ENCODE measurements at places on chromosomes 12 and 14.

DNA sequence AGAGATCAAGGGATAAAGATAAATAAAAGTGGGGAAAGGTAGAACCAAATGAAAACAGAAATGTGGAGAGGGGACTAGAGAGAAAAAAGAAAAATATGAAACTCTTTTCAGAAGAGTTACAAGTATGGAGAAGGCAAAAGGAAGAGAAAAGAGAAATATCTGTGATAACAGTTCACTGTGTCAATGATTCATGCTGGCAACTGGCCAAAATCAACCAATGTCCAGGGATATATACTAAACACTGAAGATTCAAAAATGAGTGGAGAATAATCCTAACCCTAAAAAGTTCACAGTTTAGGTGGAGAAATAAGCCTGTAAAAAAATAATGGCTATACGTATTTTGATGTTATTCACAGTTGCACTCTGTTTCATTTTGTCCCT lies 372.3 kb upstream of the KITLG start:
- no peak for DNase-seq

GRCh38 chr12:100953217-100953616 lies 158.6 kb downstream of the ANO4 start:
- no peak for DNase-seq

DNA sequence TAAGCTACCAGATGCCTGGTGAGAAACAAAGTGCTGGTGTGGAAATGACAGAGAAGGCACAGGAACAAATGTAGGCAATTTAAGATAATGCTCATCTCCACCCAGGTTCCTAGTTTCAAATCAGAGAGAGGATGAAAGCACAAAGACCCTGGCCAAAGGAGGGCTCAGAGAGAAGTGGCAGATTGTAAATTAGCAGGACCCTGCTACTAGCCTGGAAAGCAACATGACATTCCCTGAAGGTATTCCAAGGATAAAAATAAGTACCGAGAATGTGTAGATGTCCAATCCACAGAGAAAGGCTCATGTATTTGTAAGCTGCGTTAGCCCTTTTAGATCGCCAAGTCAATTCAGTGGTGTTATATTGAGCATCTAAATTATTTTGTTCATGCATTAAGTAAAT lies 324.0 kb downstream of the TMEM117 start:
- no peak for DNase-seq

GRCh38 chr12:94977766-94978468 lies 25.6 kb downstream of the NDUFA12 start:
- DNase-seq = no peak

DNA sequence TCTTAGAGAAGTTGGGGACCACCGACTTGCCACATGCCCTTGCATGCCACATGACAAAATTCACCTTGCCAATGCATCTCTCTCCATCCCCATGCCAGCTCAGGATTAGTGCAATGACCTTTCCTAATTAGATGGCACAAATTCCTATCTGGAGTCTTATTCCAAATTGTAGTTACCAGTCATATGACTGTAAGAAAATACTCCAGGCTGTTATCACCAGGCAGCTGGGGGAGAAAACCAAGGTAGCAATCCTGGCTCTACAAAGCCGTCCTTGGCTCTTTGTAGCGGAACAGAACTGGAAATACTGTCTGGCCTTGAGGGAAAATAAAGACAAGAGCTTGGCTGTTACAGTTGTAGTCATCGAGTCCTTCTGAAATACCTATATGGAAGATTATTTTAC lies 208.5 kb upstream of the DIO2 start:
- no peak for DNase-seq

DNA sequence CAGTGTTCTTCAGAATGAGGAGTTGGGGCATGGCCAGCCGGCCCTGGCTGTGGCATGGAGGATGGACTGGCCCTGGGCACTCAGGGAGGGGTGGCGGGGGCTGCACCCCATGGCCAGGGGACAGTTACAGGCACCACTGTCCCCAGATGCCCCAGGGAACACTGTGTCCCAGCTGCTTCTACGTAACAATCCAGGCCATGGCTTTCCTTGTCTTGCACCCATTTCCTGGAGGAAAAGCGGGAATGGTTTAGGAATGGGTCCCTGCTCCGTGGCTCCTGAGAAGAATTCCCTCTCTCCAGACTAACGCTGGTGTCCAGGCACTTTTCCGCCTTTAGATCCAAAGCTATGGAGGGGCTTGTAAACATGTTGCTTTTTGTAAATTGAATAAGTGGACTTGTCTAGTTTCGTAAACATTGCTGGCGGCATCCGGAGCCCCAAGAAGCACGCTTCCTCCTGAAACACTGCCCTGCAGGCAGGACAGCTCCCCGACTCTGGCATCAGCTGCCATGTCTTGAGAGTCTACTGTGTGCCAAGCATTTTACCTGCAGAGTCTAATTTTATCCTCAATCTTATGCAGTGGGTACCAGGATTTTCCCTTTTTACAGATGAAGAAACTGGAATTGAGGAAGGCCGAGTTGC lies 238.3 kb downstream of the SLC41A2 start:
- no peak for DNase-seq

- DNase-seq = peak; percentile 21
These were observed 184.8 kb downstream of the SLC16A7 start for GRCh38 chr12:59780605-59781135.

GRCh38 chr14:58167057-58167456 lies 15.0 kb upstream of the ARMH4 start:
- peak; percentile 5 for DNase-seq

GRCh38 chr12:19085090-19085489 lies 44.4 kb upstream of the PLEKHA5 start:
- DNase-seq = no peak

GRCh38 chr12:119665164-119665929 lies 2.6 kb upstream of the PRKAB1 start:
- DNase-seq = no peak

DNA sequence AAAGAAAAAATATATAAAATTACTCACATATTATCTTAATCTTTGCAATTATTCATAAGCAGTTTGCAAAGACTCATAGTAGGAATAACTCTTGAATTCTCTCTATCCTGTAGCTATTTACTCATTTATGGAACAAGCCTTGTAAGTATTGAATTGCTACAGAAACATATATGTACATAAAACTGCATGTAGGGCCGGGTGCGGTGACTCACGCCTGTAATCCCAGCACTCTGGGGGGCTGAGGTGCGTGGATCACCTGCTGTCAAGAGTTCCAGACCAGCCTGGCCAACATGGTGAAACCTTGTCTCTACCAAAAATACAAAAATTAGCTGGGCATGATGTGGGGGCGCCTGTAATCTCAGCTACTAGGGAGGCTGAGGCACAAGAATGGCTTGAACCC lies 286.2 kb downstream of the PPFIA2 start:
- DNase-seq = no peak

- no peak for DNase-seq
These were observed 1272.6 kb downstream of the AACS start for GRCh38 chr12:126337556-126338441.

DNA sequence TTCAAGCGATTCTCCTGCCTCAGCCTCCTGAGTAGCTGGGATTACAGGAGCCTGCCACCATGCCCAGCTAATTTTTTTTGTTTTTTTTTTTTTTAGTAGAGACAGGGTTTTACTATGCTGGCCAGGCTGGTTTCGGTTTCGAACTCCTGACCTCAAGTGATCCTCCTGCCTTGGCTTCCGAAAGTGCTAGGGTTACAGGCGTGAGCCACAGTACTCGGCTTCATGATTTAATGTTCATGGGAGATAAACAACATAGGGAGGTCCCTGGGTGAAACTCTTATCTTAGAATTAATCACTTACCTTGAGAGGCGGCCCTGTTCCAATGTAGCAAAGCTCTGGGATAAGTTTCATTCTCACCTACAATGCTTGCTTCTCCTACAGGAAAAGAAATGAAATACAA lies 48.3 kb downstream of the SEL1L start:
- DNase-seq = no peak

DNA sequence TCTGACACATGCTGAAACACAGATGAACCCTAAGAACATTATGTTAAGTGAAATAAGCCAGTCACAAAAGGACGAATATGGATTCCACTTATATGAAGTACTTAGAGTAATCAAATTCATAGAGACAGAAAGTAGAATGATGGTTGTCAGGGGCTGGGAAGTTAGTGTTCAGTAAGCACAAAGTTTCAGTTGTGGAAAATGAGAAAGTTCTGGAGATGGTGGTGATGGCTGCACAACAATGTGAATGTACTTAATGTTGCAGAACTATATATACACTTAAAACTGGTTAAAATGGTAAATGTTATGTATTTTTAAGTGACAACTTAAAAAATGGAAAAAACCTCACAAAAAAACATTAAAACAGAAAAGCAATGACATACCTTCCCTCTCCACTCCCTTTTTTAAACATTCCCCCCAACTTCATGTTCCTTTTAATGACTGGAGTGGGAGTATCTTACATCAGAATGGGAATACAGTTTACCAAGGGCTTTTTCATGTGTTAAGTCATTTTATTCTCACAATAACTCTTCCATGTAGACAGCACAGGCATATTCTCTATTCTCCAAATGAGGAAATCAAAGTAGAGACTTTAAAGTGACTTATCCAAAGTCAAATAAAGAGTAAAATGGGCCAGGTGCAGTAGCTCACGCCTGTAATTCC lies 24.0 kb downstream of the BTBD7 start:
- DNase-seq = no peak

DNA sequence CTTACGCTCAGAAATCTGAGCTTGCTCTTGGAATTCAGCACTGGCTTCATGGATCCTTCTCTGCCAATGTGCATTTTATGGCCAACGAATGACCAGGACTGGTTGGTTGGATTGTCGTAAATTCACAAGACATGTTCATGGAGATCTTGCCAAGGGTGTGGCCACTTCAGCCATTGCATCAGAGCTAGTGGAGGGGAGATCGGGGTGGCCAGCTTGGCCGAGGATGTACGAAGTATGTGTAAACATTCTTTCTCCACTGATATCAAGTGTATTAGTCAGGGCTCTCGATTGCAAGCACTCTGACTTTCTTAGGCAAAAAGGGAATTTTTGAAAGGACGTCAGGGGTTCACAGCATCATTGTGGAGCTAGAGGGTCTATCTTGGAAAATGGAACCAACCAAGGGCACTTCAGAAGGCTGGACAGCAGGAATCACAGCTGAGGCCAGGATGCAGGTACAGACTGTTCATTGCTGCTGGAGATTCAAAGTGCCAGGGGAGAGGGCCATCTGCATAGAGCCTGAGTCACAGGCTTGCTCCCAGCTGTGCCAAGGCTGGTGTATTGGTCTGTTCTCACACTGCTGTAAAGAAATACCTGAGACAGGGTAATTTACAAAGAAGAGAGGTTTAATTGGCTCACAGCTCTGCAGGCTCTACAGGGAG lies 32.9 kb upstream of the ADGRD1 start:
- peak; percentile 90 for DNase-seq

- no peak for DNase-seq
These were observed 22.8 kb upstream of the ACTR10 start for GRCh38 chr14:58177125-58177524.

GRCh38 chr12:92488735-92489134 lies 214.1 kb upstream of the PLEKHG7 start:
- no peak for DNase-seq
